ENCODE measurements at places on chromosomes 5 and 9.

DNA sequence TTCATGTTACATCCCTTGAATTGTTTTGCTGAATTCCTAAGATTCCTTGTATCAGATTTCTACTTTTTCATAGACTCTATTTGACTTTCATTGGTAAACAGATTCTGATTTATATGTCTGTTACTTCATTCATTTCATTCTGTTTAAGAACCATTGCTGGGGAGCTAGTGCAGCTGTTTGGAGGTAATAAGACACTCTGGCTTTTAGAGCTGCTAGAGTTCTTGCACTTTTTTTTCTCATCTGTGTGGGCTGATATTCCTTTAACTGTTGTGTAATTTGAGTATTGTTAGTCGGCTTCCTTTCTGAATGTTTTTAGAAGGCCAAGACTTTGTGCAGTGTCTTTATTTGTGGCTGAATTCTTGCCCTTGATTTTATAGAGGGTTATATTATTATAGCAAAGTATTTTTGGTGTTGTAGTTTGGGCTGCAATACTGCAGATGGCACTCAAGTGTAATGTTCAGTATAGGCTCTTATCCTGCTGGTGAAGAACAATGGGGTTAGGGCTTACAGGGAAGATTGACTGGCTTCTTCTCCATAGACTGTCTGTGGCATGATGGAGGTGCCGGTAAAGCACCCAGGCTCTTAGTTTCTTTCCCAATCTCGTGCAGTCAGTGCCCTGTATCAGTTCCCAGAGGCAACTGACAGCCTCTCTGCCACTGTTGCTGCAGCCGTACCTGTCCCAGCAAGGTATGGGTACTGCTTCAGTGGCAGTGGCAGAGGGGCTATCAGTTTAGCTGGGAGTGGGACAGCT is 162.2 kb downstream of the OXCT1 start:
- no peak for DNase-seq

DNA sequence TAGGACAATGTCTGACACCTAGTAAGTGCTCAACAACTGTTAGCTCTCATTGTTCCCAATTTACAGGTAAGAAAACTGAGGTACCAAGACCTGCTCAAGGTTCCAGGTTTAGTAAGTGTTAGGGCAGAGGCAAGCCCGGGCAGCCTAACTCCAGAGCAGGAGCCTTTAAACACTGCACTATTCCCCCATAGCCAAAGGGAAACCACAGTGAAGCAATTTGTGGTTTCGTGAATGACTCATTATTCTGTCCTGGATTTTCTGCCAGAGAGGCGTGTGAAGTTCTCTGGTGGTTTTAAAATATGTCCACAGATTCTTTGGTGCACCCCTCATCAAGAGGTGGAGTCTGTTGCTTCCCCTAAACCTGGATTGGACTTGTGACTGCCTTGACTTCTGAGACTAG is 1.0 kb upstream of the MCC start:
- DNase-seq: no peak

DNA sequence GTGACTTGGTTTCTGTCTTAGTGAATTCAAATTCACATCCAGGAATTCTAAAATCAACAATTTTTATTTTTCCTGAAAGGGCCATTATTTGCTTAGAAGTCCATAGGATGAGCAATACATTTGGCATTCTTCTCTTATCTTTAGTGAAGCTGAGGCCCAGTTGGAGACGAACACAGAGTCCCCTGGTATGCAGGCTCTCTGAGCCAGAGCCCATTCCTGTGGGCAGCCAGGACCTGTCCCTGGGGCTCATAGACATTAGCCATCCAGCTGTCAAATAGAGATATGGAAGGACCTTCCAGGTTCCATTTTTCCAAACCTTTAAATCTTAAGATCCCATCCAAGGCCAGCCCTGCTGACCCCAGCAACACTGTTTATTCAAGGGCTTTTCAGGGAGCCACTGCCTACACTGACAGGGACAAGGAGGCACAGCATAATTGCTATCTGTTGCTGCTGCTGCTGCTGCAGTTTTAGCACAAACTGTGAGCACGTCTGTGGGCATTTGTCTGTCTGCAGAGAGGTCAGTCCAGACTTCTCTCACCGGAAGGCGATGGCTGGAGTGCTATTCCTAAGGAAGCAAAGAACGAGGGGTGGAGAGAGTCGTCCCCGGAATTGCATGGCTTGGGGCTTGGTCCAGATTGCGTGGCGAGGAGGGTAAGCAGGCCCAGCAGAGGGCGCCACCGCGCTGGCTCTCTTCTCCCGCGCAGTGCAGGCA is 639.0 kb downstream of the CCDC171 start:
- DNase-seq: peak; percentile 36

- no peak for DNase-seq
These were observed 1054.8 kb downstream of the MAT2B start for GRCh38 chr5:164560216-164560615.

GRCh38 chr5:77995793-77996409 is 219.8 kb upstream of the TBCA start:
- no peak for DNase-seq

DNA sequence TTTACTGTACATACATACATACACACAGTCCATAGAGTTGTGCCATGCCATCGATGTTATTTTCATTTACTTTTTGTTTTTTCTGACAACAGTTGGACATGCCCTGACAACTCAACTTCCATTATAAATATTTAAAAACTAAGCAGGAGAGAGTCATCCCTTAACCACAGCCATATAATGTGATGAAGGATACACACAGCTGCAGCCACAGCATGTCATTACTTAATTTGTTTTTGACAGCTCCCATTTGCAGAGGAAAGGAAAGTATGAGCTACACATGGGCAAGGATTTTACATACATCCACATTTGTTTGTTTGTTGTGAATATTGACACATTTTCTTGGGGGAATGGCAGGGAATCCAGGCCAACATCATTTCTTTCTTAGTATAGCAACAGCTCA is 91.5 kb upstream of the TUT7 start:
- no peak for DNase-seq

- DNase-seq: no peak
These were observed 98.5 kb upstream of the S1PR3 start for GRCh38 chr9:88892724-88893123.

GRCh38 chr9:71306134-71306533 is 184.7 kb upstream of the TRPM3 start:
- DNase-seq: no peak
